Calu3 (cell line): ENCODE measurements at places on chromosomes 5 and 9.

DNA sequence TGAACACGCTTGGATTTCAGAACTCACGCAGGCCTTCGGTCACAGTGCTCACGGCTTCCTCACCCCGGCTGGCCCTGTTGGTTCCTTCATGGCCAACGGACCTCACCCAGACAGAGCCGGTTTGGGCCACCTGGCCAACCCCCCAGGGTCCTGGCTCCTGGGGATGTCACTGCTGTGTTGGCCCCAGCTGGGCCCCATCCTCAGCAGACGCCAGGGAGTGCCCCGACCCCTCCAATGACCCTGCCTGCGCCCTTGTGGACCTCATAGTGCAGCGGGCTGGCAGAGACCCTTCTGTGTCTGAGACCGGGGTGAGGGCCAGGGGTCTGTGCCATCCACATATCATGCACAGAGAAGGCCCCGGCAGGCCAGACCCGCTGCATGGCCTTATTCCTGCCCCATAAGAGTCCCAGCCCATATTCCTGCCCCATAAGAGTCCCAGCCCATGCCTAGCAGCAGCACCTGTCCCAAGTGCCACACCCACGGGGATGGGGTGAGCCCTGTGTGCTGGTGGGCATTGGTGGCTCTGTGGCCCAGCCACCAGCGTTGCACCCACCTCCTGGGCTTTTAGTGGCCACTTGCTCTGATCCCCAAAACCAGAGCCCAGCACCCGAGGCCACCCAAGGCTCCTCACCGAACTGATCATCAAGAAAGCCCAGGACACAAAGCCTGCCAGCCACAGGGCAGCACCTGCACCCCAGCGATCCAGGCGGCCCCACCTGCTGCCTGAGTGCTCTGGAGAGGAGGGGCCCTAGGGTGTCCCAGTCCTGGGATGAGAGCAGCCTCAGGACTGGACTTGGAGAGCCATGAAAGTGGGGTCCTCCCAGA, 1.3 kb upstream of the LPCAT1 start:
- peak overlapping the region; percentile 57 for H3K4me3 ChIP-seq
- peaks cover 33% of the 10 kb centered on the region for H3K36me3 ChIP-seq

GRCh38 chr5:109682383-109682782, 7.3 kb upstream of the MAN2A1 start:
- DNase-seq, result no peak
- no peaks in the 10 kb centered on the region for H3K27me3 ChIP-seq
- H3K27ac ChIP-seq, result no peak overlapping the region
- no peaks in the 10 kb centered on the region for H3K36me3 ChIP-seq
- no peaks in the 10 kb centered on the region for H3K4me1 ChIP-seq

- H3K27ac ChIP-seq, result no peak overlapping the region
- H3K36me3 ChIP-seq, result no peaks in the 10 kb centered on the region
- peaks cover 46% of the 10 kb centered on the region for H3K4me1 ChIP-seq
- no peak overlapping the region for H3K4me3 ChIP-seq
- no peaks in the 10 kb centered on the region for H3K27me3 ChIP-seq
Measured at GRCh38 chr5:76455531-76456133, 52.5 kb downstream of the IQGAP2 start.

DNA sequence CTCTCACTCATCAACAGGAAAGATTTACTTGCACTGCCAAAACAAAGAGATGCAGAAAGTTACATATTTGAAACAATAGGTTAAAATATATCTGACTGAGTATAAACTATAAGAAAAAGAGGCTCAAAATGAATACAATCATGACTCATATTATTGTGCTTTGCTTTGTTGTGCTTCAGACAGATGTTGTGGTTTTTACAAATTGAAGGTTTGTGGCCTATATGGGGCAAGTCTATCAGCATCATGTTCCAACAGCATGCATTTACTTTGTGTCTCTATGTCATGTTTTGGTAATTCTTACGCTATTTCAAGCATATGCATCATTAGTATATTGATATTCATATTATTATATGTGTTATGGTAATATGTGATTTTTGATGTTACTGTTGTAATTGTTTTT, 330.0 kb downstream of the PRR16 start:
- no peak overlapping the region for H3K27ac ChIP-seq
- no peak for DNase-seq
- no peaks in the 10 kb centered on the region for H3K36me3 ChIP-seq
- no peaks in the 10 kb centered on the region for H3K27me3 ChIP-seq

DNA sequence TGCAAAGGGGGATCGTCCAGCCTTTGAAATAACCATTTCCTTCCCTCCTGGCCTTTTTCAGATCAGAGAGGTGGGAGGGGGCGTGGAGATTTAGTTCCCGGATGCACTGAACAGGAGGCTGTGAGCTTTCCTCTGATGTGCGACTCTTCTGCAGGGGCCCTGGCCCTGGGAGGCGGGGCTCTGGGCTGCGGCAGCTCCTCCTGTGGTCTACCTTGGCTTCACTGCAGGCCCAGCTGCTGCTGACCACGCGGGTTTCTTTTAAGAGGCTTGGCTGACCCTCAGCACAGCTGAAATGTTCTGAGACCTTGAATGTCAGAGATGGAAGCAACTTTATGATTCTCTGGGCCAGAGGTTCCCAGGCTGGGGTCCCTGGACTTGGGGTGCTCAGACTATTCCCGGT, 27.0 kb upstream of the COL15A1 start:
- H3K27ac ChIP-seq, result no peak overlapping the region
- peaks cover 24% of the 10 kb centered on the region for H3K27me3 ChIP-seq
- no peaks in the 10 kb centered on the region for H3K4me1 ChIP-seq

DNA sequence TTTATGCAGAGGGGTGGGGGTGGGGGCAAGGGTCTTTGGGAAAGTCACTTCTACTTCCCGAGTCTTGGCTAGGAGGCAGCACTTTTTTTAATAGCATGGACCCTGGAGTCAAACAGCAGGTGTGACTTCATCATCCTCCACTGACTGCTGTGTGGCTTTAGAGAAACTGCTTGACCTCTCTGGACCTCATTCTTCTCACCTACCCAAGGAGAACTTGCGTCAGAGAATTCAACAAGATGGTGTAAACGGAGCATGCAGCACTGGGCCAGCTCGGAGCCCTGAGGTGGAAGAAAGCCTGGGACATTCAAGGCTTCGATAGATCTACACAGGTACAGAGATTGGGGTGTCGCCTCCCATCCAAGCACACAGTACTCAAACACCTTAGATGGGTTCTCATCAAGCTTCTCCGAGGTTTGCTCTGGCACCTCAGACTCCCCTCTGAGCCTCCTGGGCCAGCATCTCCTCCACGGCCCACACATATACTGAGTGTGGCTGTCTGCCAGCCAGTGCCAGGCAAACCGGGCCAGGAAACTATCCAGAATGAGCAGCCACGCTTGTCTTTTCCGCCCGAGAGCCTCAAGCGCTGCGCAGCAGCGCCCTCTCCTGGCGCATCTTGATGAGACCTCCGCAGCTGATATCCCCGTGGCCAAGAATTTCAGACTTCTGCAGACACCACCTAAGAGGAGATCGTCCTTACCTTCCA, 4.6 kb upstream of the SLC25A48 start:
- H3K4me3 ChIP-seq, result no peak overlapping the region
- no peak overlapping the region for H3K27ac ChIP-seq
- peak; percentile 75 for DNase-seq
- H3K4me1 ChIP-seq, result no peaks in the 10 kb centered on the region

GRCh38 chr9:128495804-128496417, 8.6 kb upstream of the GLE1 start:
- no peak overlapping the region for H3K4me3 ChIP-seq
- no peak for DNase-seq
- H3K27me3 ChIP-seq, result no peaks in the 10 kb centered on the region
- peaks cover 19% of the 10 kb centered on the region for H3K36me3 ChIP-seq
- no peak overlapping the region for H3K27ac ChIP-seq

DNA sequence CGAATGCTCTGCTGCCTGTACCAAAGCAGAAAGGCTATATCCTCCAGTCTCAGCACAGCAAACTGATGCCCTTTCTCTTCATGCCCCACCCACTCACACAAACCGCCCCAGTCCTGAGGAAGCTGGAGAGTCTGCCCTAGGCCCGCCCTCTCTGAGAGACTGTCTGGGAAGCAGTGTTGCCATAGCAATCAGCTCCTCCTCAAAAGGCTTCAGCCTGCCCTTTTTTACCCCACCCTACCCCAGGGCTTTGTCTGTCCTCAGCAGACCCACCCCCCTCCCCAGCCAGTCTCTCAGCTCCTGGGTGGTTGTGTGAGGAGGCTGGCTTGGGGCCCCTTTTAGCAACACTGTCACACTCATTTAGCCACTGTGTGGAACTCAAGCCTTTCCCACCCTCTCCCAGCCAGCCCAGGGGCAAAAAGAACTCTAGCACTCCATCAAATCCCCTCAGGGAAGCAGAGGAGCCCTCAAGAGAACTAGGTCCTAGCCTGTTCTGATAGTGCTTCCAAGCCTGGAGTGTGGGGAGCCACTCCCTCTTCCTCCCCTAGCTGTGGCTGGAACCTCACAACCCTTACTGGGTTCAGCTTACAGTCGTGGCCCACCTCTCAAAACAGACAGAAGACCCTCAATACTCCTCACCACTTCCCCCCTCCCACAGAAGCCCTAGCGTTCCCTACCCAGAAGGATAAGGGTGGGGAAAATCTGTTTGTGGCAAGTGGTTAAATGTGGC, 1.4 kb downstream of the ATOSB start:
- peaks cover 43% of the 10 kb centered on the region for H3K4me1 ChIP-seq
- peak overlapping the region; percentile 61 for H3K27ac ChIP-seq
- no peaks in the 10 kb centered on the region for H3K27me3 ChIP-seq
- peak overlapping the region; percentile 89 for H3K4me3 ChIP-seq
- H3K36me3 ChIP-seq, result peaks cover 64% of the 10 kb centered on the region
- DNase-seq, result peak; percentile 69

GRCh38 chr5:168327451-168327850, 36.0 kb downstream of the WWC1 start:
- peak overlapping the region; percentile 28 for H3K27ac ChIP-seq
- DNase-seq, result no peak
- H3K4me3 ChIP-seq, result peak overlapping the region; percentile 45

DNA sequence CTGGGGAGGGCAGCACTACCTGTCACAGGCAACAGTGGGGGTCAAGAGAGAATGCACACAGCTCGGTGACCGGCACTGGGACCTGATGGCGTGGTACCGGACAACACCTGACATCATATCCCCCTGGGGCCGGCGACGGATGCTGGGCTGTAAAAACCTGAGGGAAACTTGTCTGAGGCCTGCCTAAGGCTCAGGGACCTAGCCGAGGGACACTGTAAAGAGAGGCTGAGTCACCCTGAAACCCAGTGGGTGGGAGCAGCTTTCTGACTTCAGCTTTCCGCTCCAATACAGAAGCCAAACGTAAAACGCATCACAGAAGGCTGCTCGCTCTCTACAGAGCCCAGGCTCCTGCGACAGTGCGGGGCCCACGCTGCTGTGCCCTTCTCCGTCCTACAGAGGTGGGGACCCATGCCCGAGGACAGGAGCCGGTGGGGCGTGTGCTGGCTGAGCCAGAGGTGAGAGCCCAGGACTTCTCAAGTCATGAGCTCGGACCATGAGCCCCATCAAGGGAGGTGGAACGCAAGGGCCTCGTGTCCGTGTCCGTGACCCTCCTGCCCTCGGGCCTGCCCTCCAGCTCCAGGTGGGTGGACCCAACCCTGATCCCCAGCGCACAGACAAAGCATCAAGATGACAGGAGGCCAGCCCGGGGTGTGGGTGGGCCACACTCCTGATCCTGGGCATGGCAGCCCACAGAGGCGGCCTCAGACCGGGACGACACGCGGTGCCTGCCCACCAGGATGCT, 5.3 kb downstream of the RALGDS start:
- no peak for DNase-seq
- H3K4me3 ChIP-seq, result no peak overlapping the region
- H3K27ac ChIP-seq, result no peak overlapping the region
- no peaks in the 10 kb centered on the region for H3K27me3 ChIP-seq
